Epithelial cell of prostate (primary cell): ENCODE measurements at places on chromosomes 12 and 14.

DNA sequence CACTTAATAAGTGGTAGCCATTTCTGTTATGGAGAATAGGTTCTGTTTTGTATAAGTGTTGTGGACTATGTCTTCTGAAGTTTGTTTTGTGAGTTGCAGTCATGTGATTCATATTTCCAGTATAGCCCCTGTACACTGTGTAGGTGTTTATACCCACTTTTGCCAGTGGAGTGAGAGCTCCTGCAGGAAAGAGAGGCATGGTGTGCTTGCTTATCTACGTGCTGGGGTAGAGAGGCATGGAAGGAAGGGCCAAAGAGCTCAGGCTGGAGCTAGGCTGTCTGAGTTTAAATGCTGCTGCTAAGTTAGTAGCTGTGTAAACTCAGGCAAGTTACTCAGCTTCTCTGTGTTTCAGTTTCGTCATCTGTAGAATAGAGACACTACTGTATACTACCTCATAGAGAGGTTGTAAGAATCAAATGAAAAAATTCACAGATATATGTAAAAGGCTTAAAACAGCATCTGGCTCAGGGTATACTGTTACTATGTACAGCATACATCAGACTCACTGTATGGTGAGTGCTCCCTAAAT, 88.2 kb upstream of the SLC38A2 start:
- DNase-seq = no peak

DNA sequence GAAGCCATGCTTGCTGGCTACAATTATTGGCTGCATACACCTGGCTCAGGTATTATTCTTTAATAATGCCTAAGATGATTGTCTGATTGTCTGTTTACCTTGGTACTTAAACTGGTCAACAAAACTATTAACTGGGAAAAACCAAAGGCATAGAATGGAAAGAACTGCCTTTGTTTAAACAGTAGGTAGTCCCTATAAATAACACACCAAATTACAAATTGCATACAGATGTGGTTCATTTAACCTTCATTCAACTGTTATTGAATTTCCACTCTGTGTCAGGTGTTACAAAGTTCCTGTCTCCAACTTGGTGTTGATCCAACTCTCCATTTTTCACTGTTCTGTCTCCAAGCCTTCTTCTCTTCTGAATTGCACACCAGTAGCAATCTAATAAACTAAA, 79.8 kb upstream of the FSCB start:
- DNase-seq = no peak

DNA sequence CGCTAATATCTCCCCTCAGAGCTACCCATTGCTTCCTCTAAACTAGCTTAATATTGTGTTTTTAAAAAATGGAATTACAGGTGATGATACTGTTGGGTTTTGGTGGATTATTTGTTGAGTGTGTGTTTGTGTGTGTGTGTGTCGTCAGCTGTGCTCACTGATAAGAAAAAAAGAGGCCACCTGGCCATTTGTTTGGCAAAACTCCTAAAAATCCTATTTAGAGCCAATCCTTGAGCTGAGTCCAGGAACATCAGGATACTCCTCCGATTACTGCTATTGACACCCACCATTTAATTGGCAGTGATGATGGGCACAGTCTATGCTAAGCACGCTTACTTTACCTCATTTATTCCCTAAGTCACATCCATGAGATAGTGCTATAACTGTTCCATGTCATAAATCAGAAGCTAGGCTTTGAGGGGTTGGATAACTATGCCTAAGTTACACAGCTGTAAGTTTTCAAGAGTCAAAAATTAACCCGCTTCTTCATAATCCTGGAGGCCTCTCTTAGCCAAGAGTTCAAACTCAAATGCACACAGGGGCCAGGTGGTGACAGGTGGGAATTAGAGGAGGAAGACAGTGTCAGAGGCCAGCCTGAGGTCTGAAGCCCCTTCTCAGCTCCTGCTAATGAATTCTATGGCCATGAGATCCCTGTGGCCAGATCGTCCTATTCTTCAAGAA, 1026.6 kb upstream of the TMEM132C start:
- no peak for DNase-seq

GRCh38 chr14:100118396-100119011, 40.9 kb downstream of the DEGS2 start:
- no peak for DNase-seq

DNA sequence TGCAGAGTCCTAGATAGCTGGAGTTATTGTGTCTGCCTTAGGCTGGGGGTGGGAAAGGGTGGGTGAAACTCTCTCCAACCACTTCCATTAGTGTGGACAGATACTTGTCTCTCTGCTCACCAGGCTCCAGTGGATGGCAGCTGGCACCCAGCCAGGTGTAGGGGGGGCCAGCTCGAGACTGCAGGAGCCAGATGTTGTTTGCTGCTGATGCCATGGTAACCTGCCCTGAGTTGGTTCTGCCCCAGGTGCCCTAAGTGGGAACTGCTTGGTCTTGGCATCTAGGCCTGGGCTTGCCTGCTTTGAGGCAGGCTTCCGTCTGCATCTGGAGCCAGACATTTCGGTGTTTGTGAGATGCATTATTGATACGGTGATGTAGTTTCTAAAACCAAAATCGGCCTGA, 82.2 kb downstream of the ADCK1 start:
- no peak for DNase-seq

DNA sequence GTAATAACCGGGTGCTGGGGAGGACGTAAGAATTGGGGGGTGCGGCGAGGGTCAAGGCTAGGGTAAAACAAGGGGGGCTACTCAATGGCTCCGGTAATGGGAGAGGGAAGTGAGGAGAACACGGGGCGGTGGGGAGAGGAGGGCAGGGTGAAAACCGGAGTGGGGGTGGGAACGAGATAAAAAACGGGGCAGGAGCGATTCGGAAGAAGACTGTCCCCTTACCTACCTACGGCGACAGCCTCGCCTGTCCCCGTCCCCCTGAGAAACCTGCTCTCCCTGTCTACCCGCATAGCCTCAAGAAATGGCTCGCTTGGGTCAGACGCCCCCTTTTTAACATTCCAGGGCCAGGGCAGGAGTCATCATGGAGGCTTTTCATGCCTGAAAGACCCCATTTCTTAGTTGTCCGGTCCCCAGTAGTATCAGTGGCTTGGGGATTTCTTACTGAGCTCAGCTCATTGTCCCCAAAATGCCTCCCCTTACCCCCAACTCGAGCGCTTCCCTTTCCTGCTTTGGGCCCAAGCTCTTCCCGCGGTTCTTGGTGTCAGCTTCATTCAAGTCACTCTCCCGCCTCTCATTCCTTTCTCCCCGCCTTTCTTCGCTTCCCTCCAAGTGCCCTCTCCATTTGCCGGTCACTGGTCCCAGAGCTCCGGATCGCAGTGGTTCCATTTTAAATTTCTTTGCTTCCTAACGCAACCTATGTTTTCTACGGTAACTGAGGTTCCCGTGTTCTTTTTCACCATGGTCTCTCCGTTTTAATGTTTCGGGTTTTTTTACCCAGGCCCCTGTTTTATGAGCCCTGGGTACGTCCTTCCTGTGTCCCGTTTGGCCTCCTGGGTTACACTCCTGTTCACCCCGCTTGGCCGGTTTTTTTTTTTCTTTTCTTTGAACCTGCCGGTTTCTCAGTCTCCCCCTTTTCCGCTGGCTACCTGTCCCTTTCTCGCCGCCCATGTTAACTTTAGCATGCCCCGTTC, 1.2 kb upstream of the WSB2 start:
- DNase-seq = no peak

DNA sequence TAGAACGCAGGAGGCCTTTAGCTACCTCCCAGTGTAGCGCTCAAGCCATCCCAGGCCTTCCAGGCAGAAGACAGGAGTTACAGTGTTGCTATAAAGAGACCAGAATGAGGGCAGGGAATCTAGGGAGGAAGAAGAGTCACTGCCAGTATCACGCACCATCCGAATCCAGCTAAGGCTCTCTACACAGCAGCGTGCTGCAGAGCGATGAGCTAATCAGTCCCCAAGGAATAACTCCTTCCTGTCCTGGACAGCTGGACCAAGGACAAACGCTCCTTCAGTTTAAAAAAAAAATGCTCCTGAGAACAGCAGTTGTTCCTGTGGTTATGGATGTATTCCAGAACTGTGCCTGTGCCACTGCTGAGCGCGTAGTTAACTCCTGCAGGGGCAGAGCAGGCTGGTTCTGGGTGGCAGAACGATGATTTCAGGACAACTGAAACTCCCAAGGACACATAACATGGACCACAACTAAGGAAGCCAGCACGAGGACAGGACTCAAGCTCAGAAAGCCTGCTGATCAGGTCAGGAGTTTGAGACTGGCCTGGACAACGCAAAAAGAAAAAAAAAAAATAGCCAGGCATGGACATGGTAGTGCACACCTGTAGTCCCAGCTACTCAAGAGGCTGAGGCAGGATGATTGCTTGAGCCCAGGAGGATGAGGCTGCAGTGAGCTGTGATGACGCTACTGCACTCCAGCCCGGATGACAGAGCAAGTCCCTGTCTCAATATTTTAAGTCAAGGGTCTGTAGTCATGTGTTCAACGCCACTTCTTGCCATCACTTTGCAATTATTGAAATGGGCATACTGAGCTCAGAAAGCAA, 2.6 kb downstream of the IFFO1 start:
- no peak for DNase-seq

DNA sequence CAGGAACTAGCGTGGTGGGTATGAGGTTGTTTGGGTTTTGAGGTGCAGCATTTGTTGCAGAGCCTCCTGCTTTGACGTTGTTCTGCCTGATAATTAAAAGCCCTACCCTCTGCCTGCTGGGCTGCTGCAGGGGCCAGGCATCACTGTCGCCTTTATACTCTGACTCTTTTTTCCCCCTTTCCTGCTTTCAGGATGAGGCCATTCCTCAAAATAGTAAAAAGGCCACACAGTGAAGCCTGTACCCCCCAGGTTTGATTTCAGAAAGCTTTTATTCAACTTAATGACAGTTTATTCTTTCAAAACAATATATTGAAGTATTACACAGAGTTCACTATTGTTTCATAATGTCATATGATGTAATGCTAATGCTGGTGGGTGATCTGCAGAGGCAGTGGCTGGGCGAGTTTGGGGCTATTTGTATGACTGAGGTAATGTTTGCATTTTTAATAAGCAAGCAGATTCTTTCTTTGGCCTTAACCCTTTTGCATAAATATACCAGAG, 9.1 kb downstream of the BORCS5 start:
- DNase-seq = no peak

DNA sequence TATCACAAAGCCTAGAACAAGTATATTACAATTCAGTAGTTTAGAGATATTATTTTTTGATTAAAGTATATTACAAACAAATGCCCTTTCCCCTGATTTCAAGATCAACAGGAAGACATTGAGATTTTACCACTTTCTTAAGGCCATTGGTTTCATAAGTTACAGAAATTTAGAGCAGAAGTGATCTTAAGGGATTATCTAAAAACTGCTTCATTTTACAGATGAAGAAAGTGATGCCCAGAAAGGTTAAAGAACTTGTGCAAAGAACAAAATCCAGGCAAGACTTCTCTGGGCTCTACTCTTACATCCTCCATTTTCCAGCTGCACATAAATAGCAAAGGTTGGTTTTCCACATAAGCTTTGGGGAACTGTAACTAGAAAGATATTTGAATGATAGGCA, 87.5 kb downstream of the DUSP6 start:
- no peak for DNase-seq

DNA sequence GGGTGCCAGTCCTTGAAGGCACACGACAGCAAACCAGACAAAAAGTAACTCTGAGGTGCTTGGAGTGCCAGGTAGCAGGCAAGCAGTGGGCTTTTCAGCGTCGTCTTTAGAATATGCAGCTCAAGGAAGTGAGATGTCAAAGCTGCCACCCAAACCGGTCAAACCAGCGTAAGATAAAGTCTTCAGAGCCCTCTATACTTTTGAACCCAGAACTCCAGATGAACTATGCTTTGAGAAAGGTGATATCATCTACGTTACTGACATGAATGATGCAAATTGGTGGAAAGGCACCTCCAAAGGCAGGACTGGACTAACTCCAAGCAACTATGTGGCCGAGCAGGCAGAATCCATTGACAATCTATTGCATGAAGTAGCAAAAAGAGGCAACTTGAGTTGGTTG, 95.9 kb downstream of the TBX3 start:
- DNase-seq = peak; percentile 10

- DNase-seq = no peak
Measured at GRCh38 chr12:104212516-104212915, 3.1 kb upstream of the TXNRD1 start.

DNA sequence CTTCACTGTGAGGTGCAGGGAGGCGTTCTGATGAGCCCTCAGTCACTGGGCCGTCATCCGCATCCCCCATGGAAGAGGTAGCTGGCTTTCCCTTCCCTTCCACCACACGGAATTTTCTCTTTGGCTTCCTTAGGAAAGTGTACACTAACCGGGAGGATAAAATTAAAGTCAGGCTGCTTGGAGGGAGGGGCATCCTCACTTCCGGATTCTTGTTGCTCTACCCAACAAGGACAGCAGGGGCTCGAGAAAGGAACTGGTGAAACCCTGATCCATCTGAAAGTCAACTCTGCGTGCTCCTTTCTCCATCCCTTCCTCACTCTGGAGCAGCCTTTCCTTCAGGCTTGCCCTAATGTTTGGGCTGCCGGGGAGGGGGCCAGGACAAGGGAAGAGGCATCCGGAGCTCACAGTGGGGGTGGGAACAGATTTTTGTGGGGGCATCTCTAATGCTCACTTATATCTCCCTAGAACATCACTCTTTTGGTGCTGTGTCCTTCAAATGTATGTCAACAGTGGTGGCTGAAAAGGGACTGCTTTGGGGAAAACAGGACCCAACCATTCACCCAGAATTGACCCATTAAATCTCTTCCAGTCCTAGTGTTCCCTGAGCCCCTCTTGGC, 101.4 kb upstream of the FKBP4 start:
- DNase-seq = no peak

DNA sequence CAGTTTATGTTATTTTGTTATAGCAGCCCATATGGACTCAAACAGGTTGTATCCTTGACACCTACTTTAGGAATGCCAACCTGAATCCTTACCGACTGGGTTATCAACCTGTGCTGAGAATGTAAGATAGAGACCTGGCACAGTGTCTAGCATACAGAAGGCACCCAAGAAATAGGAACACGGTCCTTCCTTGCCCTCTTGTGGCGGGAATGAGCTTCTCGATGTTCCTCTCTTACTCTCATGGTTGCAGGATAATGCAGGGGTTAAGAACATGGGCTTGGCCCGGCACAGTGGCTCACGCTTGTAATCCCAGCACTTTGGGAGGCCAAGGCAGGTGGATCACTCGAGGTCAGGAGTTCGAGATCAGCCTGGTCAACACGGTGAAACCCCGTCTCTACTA, 6.5 kb downstream of the C12orf43 start:
- DNase-seq = no peak

GRCh38 chr12:18467620-18468245, 206.4 kb downstream of the PIK3C2G start:
- DNase-seq = no peak

- DNase-seq = peak; percentile 10
Measured at GRCh38 chr12:45655186-45655585, 74.3 kb upstream of the ARID2 start.

- DNase-seq = no peak
Measured at GRCh38 chr14:84527706-84528105, 1002.2 kb upstream of the FLRT2 start.
